H1 (cell line): ENCODE measurements at places on chromosomes 5 and 9. TPM values are rescaled to one million over a fixed set of nuclear protein-coding genes. Genes with fewer than 3 reads are reported as not detected.

GRCh38 chr5:7000310-7000709, 287.1 kb downstream of the TENT4A start:
- no peak for DNase-seq

DNA sequence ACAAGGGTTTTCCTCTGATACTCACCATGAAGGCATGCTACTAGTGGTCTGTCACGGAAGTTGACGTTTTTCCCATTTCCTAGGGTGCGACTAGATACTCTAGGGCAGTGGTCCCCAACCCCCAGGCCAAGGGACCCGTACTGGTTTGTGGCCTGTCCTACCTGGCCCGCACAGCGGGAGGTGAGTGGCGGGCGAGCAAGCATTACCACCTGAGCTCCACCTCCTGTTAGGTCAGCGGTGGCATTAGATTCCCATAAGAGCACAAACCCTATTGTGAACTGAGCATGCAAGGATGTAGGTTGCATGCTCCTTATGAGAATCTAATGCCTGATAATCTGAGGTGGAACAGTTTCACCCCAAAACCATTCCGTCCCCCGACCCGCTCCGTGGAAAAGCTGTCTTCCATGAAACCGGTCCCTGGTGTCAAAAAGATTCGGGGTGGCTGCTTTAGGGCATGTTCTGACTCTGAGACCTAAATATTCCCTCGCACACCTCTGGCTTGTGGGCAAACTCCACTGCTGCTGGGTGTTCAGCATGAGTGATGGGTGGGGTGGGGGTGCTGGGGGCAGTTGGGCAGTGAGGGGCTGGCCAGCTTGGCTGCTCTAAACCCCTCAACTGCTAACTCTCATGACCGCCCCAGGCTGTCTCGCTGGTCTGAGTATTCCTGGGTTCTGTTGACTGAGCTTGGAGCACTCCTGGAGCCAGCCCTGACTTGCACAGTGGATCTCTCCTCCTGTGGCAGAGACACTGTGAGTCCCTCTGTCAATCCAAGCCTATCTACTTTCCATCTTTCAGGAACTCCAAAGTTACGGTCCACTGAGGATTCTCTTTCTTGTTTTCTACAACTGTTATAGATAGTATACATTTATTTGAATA, 78.3 kb upstream of the NEK6 start:
- DNase-seq: no peak

DNA sequence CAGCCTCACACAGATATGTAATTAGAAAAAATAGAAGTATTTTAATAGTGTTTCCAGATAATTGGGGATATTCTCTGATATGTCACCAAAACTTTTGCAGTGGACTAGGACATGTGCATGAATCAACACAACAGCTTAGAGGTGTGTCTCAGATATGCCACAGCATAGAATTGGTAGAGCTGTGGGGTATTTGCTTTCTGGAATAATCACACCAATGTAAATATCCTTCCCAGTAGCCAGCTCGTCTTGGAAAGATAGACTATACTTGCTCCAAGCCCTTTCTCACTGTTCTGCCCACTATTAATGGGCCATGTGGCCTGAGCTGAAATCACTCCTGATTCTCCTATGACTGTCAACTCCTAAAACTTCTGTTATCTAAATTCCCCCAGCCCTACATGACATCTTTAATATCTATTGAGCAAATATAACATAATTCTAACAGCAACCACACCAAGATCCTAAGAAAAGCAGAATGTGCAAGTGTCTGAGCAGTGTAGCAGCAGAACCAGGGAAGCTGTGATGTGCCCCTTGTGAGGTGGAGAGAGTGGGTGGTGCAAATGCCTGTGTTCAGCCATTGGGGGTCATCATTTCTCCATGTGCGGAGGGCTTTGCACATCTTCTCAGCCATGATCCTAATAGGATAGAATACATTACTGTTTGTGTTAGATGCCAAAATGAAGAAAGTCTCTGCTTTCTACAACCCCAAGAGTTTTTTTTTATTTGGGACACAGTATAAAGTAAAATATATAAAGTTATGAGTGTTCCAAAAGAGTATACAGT, 65.0 kb downstream of the MELK start:
- DNase-seq: no peak

DNA sequence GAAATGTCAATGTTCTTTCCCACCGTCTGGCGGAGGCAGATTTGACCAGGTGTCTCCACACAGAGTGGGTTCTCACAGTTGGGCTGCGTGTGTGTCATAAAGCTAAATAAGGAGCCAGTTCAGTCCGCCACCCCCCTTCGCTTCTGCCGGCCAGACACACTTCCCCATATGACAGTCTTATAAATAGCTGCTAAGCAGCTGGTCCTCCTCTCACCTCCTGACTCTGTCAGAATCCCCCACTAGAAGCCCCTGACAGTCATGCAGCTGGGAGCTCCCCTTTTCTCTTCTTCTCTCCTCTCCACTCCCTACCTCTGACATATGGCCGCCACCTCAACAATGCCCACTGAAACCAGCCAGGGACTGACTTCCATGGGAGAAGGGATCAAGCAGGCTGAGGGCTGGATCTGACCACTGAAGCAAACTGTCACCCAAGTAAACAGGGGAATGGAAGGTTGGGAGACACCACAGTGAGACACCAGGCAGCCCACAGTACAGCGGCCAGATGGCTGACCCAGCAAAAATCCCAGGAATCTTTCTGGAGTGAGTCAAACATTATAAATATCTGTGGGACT, 141.9 kb upstream of the EFNA5 start:
- no peak for DNase-seq

DNA sequence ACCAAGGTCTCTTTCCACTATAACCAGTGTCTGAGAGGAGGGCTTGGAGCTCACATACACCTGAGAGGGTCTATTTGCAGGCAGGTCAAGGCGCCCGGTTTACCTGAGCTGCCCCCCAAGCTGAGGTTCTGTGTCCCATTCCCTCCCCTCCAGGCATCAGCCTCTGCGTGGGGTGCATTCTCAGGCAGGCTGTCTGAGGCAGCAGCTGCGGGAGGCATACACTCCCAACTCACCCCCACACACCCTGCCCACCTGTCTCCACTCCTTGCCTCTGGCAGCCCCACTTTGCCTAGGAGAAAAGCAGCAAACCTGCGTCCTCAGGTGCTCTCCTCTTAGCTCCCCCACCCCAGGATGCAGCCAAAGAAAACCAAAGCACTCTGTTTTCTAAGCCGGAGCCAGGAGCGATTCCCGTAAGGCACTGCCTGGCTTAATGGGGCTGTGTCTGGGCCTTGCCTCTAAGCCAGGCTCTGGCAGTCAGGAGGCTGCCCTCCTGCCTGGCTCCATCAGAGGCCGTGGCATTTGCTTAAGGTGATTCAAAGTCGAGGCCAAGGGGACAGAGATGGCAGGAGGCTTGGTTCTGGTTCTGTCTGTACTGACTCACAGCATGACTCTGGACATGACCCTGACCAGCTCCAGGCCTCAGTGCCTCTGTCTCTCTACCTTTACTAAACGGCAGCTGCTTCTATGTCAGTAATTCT, 139.2 kb upstream of the TRIM32 start:
- DNase-seq: no peak

- DNase-seq: no peak
These were observed 57.8 kb upstream of the PLPP1 start for GRCh38 chr5:55592388-55593114.

- no peak for DNase-seq
These were observed 141.3 kb downstream of the PSAT1 start for GRCh38 chr9:78438211-78438610.

DNA sequence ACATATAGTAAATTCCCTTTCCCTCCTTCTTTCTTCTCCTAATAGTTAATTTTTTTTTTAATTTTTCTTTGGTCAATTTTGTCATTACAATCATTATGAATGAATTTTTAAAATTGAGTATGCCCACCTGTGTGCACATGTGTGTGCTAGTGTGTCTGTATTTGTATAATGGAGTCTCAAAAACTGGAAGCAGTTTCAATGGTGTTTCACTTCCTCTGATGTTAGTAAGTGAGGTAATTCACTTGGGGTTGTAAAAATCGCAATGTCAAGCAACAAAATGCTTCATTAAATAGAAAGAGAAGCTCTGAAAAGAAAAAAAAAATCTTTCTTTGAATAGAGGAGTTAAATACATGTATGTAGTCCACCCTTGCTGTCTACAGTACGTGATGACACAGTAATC, 1467.6 kb upstream of the NUDT12 start:
- DNase-seq: no peak

- DNase-seq: no peak
These were observed 270.0 kb downstream of the ADAMTSL1 start for GRCh38 chr9:18743971-18744370.

DNA sequence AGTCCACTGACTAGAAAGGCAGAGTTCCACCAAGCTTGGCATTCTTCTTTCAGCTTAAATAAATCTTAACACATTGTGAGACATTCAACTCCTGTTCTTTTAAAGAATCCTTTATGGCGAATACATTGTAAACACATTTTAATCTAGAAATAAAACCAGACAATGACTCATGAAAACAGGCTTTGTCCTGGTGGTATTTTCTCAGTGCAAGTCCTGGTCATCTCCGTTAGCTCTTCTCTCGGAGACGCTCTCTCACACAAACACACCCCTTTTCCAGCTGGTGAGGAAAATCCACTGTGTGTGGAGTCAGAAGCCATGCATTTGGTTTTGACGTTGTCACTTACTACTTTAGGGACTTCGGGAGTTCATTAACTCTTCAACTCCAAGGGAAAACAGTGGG, 140.4 kb downstream of the AUH start:
- no peak for DNase-seq

DNA sequence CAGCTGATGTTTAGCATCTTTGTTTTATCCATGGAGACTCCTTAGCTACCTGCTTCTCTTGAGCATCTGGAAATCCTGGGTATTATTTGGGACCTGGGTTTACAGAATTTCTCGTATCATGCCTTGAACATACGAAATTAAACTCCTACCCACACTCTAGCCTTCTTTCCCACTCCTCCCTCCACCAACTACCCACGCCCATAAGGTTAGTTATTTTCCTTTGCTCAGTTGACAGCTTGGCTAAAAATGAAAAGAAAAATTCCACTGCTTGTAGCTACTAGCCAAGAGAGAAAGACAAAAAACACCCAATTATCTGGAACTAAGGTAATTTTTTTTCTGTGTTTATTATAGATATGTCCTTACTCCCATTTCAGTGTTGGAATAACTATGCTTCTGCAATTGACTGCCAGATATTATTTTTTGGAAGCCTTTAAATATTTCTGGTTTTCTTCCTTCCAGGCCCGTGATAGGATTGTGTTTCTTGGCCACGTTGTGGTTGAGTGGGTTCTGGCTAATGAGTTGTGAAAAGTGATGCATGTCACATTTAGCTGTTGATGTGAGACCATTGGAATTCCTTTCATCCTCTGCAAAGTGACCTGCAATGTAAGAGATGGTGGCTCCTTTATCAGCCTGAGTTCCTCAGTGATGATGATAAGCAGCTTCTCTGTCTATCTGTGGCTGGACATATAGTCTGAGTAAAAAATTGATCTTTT, 308.1 kb downstream of the LRRC70 start:
- DNase-seq: no peak

- no peak for DNase-seq
These were observed 13.9 kb downstream of the ALDOB start for GRCh38 chr9:101421653-101422065.

DNA sequence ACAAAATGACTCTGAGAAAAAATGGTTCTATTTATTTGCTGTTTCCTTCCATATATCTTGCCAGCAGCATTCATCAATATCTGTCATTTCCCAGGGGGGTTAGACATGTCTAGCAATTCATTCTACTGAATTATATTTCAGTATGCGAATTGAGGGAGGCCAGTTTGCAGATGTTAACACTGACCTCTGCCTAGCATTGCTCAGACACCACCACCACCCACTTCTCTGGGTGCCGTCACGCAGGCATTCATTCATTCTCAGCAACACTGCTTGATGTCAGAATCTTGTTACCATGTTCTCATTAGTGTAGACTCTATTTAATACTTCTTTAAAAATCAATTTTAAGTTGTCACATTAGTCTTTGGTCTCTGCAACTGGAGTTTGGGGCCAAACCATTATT, 181.7 kb downstream of the MAST4 start:
- DNase-seq: no peak

DNA sequence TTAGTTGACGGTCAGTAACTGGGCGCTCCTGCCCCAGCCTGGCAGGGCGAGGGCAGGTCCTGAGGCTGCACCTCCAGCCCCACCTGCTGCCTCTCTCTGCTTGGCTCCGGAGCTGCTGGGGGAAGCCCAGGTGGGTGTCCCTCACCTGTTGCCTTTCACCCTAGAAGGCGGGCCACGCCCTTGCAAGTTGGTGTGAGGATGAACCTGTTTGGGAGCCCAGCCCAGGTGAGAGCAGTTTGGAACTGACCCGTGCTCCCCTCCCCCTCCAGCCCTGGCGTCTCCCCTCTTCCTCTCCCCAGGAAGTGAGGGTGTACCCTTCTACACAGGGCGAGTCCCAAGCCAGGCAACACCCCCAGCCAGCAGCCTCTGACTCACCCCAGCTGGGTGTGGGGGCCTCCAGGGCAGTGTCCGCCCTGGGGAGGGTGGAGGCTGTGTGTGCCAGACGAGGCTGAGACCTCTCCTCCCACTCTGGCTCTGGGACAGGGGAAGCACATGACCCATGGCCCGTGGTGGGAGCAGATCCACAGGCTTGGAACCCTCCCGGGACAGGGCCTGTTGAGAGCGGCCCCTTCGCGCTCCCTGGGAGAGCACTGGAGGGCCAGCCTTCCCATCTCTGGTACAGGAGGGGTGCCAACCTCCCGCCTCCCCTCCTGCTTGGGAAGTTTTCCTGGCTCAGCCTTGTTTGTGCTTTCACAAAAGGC, 10.4 kb downstream of the LRRC8A start:
- no peak for DNase-seq

DNA sequence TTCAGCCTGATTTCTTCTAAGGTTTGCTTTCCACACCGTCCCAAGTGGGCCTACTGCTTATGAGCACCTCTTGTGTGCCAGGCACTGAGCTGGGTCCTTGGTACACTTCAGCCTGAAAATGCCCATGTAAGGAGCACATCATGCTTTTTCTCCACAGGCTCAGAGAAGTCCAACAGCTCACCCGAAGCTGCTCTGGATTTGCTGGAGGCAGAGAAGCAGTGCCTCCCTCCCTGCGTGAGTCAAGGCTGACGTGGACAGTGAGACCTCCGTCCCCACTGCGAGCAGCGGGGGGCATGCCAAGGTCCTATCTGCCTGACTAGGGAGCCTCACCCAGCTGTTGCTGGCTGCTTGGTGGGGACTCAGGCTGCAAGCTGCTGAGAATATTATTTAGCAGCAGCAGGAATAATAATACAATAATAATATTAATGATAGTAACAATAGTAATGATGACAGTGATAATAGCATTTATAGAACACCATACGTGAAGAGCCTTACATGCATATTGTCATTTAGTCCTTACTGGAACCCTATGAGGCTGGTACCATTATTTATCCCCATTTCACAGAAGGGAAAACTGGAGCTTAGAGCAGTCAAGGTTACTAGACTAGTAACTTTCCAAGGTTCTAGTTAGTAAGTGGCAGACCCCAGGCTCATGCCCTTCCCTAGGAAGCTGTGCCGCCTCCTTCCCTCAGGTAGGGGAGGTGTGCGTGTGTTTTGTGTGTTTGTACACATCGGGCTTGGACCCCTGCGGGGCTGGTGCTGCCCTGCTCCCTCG, 194.8 kb downstream of the HSPA4 start:
- no peak for DNase-seq

Gene RNF208
- total RNA-seq: 7.7 and 8.9 TPM in 2 replicates

Gene SLC6A3
- total RNA-seq: 0.46 and 0.48 TPM in 2 replicates

Gene CDX1
- total RNA-seq: not detected in 2 replicates

Gene SPINK4
- total RNA-seq: not detected in 2 replicates
